ENCODE measurements at places on chromosomes 5 and 9. TPM values are rescaled to one million over a fixed set of nuclear protein-coding genes. Genes with fewer than 3 reads are reported as not detected.

The SAPCD2 gene
- total RNA-seq: 0.84 TPM

GRCh38 chr5:38994324-38994927, 79.8 kb downstream of the RICTOR start:
- H3K27me3 ChIP-seq: no peaks in the 10 kb centered on the region
- peaks cover 12% of the 10 kb centered on the region for H3K36me3 ChIP-seq
- H3K4me3 ChIP-seq: no peak overlapping the region
- H3K27ac ChIP-seq: no peak overlapping the region
- H3K4me1 ChIP-seq: no peaks in the 10 kb centered on the region

GRCh38 chr5:73946278-73946677, 320.3 kb downstream of the ARHGEF28 start:
- DNase-seq: no peak
- no peaks in the 10 kb centered on the region for H3K27me3 ChIP-seq
- no peaks in the 10 kb centered on the region for H3K4me1 ChIP-seq
- no peak overlapping the region for H3K27ac ChIP-seq
- no peaks in the 10 kb centered on the region for H3K36me3 ChIP-seq
- H3K4me3 ChIP-seq: no peak overlapping the region

DNA sequence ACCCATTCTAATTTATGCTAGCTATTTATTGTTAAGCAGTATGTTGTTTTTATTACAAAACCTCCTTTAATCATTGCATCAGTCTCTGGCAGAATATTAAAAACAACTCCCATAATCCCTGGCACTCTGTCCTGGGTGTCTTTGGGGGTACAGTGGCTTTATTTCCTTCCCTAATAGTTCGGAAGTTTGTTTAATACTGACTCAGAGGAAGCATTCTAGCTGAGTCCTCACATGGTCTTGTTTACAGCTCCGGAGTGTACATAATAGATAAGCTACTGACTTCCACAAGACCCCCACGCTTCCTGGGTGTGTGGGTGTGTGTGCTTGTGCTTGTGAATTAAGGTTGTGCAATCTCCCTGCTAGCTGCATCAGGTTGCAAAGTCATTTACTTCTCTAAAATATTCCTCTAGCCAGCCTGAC, 149.8 kb upstream of the CDKN2B start:
- DNase-seq: peak; percentile 86
- H3K27ac ChIP-seq: peak overlapping the region; percentile 18
- peaks cover 23% of the 10 kb centered on the region for H3K4me1 ChIP-seq
- H3K4me3 ChIP-seq: no peak overlapping the region

DNA sequence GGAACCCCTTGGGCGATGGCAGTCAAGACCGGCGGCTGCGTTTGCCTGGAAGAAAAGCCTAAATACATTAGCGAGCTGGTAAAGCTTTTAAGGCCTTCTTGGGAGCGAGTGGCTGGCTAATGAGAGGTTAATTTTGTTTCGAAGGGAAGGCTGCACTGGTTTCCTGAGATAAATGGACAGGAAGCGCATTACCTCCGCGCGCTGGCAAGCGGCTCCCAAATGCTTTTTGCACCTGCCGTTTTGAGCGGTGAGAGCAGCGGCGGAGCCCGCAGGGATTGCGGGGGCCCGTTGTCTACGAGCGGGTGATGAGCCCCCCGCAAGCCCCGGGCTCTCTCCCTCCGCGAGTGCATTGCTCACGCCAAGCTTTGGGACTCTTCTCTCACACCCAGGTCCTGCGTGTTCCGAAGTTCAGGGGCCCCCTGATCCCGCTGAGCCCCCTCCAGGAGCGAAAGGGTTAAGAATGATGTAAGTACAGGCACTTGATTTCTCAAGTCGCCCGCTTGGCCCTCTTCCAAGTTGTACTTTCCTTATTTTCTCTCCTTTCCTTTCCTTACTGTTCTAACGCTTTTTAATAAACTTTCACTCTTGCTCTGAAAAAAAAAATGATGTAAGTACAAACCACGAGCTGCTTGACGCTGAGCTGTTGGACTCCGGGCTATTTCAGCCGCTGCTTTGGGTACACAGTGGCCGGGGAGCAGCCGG, 3.1 kb upstream of the RGMB start:
- DNase-seq: peak; percentile 72
- peak overlapping the region; percentile 52 for H3K27ac ChIP-seq
- peak overlapping the region; percentile 70 for H3K4me3 ChIP-seq
- no peaks in the 10 kb centered on the region for H3K27me3 ChIP-seq

DNA sequence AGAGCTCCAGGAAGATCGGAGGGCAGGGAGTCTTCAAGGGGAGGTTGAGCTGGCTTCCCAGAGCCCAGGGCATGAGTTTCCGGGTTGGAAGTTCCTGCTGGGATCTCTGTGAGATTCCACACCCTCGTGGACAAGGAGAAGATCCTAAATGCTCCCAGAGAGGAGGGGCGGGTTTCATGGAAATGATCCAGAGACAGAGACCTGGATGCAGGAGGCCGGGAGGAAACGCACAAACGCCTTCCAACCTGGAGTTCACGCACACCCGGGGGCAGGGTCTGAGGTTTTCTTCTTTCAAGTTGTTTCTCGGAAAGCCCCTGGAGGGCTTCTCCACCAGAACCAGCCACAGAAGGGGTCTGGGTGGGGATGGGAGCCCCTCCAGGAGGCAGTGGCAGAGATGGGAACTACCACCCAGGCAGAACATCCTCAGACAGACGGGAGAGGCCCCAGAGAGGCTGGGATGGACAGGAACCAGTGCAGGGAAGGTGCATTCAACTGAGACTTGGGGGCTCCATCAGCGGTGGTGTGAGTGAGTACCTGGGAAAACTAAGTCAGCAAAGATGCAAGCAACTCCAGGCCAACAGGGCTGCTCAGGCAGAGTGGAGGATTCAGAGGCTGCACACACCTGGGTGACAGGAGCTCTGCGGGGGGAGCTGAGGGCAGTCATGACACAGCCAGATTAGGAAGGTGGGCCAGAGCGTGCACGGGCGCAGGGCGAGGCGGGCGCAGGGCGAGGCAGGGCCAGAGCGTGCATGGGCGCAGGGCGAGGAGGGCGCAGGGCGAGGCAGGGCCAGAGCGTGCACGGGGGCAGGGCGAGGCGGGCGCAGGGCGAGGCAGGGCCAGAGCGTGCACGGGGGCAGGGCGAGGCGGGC, 52.1 kb upstream of the EXOC3 start:
- no peaks in the 10 kb centered on the region for H3K36me3 ChIP-seq
- no peak overlapping the region for H3K27ac ChIP-seq
- peak; percentile 48 for DNase-seq
- peaks cover 14% of the 10 kb centered on the region for H3K4me1 ChIP-seq
- H3K4me3 ChIP-seq: no peak overlapping the region

GRCh38 chr9:16526380-16526779, 344.1 kb downstream of the BNC2 start:
- H3K4me3 ChIP-seq: no peak overlapping the region
- DNase-seq: no peak
- no peaks in the 10 kb centered on the region for H3K36me3 ChIP-seq
- no peaks in the 10 kb centered on the region for H3K27me3 ChIP-seq
- peaks cover 16% of the 10 kb centered on the region for H3K4me1 ChIP-seq

DNA sequence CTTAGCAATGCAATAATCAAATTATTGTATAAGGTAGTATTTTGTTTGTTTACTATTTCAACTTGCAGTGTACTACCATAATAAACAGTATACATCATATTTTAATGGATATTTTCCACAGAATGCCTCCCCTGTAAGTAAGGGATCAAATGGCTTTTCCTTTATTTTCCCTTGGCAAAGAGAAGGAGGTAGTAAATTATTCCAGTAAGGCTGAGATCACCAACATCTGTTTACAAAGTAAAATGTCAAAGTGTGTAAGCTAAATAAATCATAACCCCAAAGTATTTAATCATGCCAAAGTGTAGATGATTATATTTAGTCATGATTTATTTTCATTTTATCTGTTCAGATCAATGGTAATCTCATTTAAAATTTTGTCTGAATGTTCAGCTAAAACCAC, 537.6 kb downstream of the PRDM9 start:
- H3K4me1 ChIP-seq: no peaks in the 10 kb centered on the region
- H3K36me3 ChIP-seq: no peaks in the 10 kb centered on the region
- H3K4me3 ChIP-seq: no peak overlapping the region
- no peak for DNase-seq
- H3K27ac ChIP-seq: no peak overlapping the region
- H3K27me3 ChIP-seq: no peaks in the 10 kb centered on the region

- peaks cover 12% of the 10 kb centered on the region for H3K4me1 ChIP-seq
- H3K27me3 ChIP-seq: no peaks in the 10 kb centered on the region
- H3K36me3 ChIP-seq: no peaks in the 10 kb centered on the region
- DNase-seq: no peak
- no peak overlapping the region for H3K27ac ChIP-seq
Measured at GRCh38 chr5:42875211-42875610, 63.5 kb upstream of the SELENOP start.

- H3K27me3 ChIP-seq: peaks cover 26% of the 10 kb centered on the region
- peak; percentile 63 for DNase-seq
- H3K27ac ChIP-seq: no peak overlapping the region
- peaks cover 4% of the 10 kb centered on the region for H3K4me1 ChIP-seq
- H3K36me3 ChIP-seq: no peaks in the 10 kb centered on the region
Measured at GRCh38 chr5:137498301-137498735, 808 bp downstream of the SPOCK1 start.

DNA sequence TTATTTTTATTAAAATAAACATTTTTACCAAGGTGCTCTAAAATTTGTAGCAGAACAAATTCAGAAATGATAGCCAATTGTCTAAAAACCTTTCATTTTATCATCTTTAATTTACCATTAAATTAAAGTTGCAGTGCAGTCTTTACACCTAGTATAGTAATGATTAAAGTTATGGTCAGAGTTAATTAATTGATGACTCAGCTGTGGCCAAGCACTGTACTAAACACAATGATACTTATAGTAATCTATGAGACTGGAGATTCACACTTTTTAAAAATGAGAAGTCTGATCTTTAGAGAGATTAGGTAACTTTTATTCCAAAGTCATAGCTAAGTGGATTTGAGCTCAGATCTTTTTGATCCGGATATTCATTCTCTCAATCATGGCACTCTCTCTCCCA, 621.1 kb upstream of the MEF2C start:
- no peak overlapping the region for H3K27ac ChIP-seq
- H3K27me3 ChIP-seq: no peaks in the 10 kb centered on the region
- no peak overlapping the region for H3K4me3 ChIP-seq
- H3K4me1 ChIP-seq: no peaks in the 10 kb centered on the region

DNA sequence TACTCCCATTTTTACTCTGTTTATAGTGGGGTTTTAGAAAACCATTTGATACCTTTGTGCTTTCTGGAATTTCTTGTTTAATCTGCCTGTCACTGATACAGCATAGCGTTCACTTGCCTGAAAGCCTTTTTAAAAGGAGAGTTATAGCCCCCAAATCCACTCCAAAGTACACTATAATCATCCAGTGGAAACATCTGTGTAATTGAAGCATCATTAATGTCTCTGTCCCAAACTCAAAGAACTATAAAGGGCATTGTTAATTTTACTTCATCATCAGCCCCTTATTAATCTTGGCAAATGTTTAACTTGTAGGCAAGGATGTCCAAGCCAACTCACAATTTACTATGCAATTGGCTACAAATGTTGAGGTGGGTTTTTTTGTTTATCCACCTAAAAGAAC, 64.3 kb downstream of the TMEM252 start:
- H3K27me3 ChIP-seq: no peaks in the 10 kb centered on the region
- no peak for DNase-seq
- no peak overlapping the region for H3K27ac ChIP-seq
- no peaks in the 10 kb centered on the region for H3K36me3 ChIP-seq

GRCh38 chr9:87340391-87340790, 157.3 kb upstream of the DAPK1 start:
- no peak for DNase-seq
- no peaks in the 10 kb centered on the region for H3K36me3 ChIP-seq
- H3K27ac ChIP-seq: no peak overlapping the region
- H3K4me3 ChIP-seq: no peak overlapping the region
- no peaks in the 10 kb centered on the region for H3K27me3 ChIP-seq

All from upper lobe of right lung (tissue), 1 donor.